Stimulated activated CD8-positive, alpha-beta memory T cell treated with anti-CD3 and anti-CD28 coated beads, Interleukin-4, amount 100 ng/mL, for 1 hour (primary cell): ENCODE measurements at places on chromosomes 7 and 10.

GRCh38 chr10:1411451-1411850 is 325.9 kb downstream of the ADARB2 start:
- DNase-seq: no peak

- no peak for DNase-seq
These were observed 66.4 kb upstream of the FGFR2 start for GRCh38 chr10:121664671-121665070.

DNA sequence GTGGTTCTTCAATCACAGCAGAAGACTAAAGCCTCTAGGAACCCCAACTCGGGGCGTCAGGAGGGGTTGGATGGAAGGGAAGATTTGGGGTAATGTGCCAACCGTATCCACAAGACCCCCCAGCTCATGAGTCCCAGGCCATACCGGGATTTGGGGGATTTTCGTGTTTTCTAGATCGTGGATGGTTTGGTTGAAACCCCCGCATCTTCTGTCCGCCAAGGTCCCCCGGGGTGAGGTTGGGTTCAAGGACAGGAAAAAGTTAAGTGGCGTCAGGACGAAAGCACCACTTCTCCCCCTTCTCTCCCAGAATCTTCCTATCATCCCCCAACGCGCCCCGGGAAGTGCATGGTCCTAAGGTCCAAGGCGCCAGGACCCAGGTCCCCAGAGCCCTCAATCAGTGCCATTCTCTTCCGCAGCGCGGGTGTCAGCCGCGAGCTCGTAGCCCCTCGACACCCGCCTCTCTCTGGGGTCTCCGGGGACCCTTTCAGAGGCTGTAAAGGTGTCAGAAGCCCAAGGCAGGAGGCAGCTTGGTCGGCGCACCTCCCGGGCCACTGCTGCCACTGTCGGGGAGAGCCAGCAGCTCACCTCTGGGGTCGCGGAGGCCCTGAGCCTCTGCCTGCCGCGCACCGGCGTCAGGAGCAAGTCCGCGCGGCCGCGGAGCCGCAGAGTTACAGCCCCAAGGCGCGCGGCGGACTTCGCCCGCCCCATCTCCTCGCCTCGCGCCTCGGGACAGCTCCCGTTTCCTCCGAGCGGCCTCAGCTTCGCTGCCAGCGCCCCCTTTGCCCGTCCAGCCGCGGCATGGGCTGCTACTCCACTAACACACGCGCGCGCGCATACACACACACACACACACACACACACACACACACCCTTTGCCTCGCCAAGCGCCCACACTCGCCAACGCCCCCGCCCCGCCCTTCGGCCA is 1.5 kb downstream of the MKX start:
- DNase-seq: no peak

GRCh38 chr7:101546308-101546936 is 82.7 kb downstream of the MYL10 start:
- no peak for DNase-seq

- no peak for DNase-seq
These were observed 517.2 kb downstream of the LRMDA start for GRCh38 chr10:75948583-75948982.

DNA sequence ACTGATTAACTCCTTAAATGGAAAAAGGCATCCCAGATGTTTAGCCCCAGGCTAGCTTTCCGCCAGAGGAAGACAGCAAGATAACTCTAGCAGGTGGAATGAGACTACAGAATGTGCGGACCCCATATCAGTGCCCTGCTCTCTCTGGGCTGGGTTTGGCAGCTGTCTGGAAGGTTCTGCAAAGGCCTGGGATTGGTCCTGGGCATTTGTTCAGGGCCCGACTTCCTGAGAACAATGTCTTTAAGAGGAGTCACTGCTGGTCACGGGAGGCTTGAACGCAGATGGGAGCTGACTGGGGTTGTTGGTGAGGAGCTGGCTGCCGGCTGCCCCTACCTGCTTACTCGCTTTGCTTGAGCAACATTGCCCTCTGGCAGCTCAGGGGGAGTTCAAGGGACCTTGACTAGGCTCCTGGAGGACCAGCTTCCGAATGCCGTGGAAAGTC is 130.6 kb upstream of the BTBD16 start:
- no peak for DNase-seq

- DNase-seq: no peak
These were observed 4.5 kb upstream of the DRGX start for GRCh38 chr10:49400365-49400764.

GRCh38 chr7:960269-960871 is 5.9 kb upstream of the ADAP1 start:
- no peak for DNase-seq

DNA sequence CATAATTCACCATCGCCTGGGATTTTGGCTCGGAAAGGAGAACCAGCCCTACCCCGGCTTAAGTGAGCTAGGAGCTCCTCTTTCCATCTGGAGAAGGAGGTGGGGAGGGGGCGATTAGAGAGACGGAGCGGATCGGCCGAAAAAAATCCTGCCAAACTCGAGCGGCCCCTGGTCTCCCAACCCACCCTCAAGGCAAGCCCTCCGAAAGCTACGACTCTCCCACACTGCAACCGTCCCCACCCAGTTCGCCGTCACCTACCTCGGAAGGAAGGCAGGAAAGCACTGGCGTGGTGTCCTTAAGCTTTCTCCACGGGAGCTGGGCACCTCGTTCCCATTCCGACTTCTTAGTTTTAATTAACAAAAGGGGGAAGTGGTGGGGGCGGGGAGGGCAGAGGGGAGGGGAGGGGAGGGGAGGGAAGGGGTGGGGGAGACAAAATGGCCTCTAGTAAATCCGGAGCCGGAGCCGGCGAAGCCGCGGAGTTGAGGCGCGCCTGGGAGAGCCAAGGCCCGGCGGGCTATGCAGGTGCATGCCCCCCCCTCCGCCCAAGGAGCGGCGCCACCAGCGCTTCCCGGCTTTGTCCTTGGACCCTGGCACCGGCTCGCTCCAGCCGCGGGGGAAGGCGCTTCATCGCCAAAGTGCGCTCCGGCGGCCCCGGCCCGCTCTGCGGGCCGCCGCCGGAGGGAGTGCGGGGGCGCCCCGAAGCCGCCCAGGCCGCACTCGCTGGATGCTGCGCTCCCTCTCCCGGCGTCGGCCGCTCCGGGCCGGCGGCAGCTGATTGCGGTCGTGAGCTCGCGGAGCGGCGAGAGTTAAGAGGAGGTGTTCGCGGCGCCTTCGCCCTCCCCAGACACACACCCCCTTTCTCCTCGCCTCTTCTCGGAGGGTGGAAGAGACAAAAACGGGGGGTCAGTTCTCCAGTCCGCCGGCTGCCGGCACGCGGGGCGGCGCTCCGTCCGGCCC is at the start of gene LRRC4:
TSS of gene LRRC4 (minus strand) at position 784 of the 958 bp plus-strand sequence. CDS start 797 bp downstream, outside the sequence.
- DNase-seq: no peak

DNA sequence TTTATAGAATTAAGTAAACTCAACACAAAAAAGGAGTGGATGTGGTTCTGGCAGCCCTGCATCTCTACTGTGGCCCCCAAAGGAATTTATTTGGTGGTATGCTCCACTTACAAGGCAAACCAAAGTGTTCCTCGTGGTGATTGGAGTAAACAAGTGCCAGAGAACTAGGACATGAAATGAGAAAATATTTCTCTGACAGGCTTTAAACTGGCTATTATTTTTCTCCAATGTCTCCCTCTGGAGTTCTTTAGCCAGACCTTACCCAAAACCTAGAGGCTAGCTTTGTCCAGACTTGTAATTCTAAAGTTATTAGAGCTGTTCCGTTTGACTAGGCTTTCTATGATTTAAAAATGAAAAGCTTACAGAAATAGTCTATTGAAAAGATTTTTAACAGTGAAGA is 990.1 kb downstream of the CNTNAP2 start:
- DNase-seq: no peak

DNA sequence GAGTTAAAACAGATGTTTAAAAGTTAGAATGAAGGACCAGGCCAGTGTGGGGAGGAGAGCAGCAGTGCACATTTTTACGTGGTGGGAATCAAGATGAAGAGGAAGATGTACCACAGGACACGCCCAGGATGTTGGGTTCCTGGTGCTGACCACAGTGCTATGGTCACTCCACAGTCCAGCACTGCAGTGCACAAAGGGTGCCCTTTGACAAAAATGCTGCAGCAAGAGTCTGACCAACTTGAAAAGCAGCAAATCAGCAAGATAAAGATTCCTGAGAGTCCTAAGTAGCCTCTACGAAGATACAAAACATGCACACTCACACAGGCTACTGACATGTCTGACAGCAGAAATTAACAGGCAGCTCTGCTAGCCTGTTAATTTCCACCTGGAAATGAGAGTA is 107.1 kb downstream of the PIP4K2A start:
- DNase-seq: no peak

- DNase-seq: no peak
These were observed 137.2 kb downstream of the PFKFB3 start for GRCh38 chr10:6339891-6340290.

DNA sequence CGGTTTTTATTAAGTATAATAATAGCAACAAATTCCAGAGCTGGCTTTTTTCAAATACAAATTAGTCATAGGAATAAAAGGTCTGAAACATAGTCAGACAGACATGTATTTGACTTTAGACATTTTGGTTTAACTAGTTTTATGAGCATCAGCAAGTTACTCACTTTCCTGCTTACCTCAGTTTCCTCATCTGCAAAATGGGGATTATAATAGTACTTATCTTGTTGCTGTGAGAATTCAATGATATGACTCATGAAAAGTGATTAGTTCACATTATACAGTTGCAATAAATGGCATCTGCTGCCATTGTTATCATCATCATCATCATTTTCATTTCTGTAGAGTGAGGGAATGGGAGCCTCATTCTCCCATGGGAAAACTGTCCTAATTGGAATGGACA is 33.5 kb downstream of the ACTA2 start:
- DNase-seq: no peak

GRCh38 chr10:116272440-116273283 is at the start of gene GFRA1:
Gene GFRA1 (minus strand): TSS chr10:116273206. CDS start chr10:116272029, 1,177 bp downstream.
- DNase-seq: no peak

GRCh38 chr10:104937567-104937966 is 296.5 kb downstream of the SORCS3 start:
- DNase-seq: no peak

- DNase-seq: no peak
These were observed 65.5 kb upstream of the SH2B2 start for GRCh38 chr7:102220960-102221800.

DNA sequence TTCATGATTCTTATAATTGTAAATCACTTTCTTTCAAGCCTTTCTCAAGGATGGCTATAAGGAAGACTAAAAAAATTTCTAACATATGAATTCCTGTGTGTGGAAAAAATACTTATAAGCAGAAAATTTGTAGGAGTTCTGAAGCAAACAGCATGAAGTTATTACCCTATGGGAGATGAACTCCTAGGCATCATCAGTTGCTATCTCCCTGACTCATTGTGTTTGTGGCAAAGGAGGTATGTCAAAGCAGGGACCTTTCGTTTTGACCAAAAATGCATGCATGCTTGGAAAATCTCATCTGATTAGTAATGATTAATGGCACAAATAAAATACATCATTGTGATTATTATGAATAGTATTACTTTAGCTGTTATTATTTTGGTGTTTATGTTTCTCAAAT is 59.4 kb downstream of the CALCR start:
- DNase-seq: no peak

- no peak for DNase-seq
These were observed 6.9 kb upstream of the LAMB1 start for GRCh38 chr7:108009873-108010272.

GRCh38 chr7:65251851-65252620 is 121.6 kb upstream of the ZNF92 start:
- DNase-seq: no peak

DNA sequence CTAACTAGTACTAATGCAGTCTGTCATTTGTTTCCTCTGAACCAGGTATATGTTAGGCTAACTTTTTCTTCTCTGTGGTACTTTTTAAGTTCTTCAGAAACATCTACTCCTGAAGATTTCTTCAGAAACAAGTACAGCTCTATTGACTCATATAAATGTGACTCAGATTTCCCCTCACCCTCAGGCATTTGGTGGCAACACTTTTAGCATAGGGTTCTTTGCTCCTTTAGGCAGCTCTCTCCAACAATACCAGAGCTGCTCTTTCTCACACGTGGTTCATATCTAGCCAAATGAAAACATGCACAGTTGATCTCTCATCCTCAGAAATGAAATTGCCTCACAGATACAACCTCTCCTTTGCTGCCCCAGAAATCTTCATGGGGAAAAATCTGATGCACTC is 939.8 kb downstream of the SORCS1 start:
- DNase-seq: no peak

GRCh38 chr7:148919859-148920258 is 35.8 kb upstream of the EZH2 start:
- no peak for DNase-seq

- no peak for DNase-seq
These were observed 70.8 kb downstream of the SGMS1 start for GRCh38 chr10:50552771-50553535.

- no peak for DNase-seq
These were observed 110.9 kb upstream of the HDAC9 start for GRCh38 chr7:18384491-18385143.
